Endothelial cell of umbilical vein (primary cell): ENCODE measurements at places on chromosomes 7 and 10. TPM values are rescaled to one million over a fixed set of nuclear protein-coding genes. Genes with fewer than 3 reads are reported as not detected.

DNA sequence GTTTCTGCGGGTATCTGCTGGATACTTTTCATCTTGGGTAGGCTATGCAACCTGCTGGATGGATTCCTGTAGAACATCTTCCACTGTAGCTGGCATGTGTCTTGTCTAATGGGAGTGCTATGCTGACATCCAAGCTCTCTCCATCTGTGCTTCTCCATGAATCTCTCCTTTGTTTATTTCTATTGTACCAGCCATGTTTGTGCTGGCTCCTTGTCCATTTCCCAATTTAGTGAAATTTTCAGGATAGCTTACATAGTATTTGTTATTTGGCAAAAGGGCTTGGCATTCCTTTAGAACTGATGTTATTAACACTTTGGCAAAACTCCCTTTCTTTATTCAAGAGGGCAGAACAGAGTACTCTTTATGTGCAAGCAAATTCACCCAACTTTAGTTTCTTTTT lies 198.0 kb downstream of the CSTF2T start:
- no peaks in the 10 kb centered on the region for H3K27me3 ChIP-seq
- DNase-seq: no peak
- no peaks in the 10 kb centered on the region for H3K4me1 ChIP-seq
- H3K27ac ChIP-seq: no peak overlapping the region
- no peak overlapping the region for H3K4me3 ChIP-seq

GRCh38 chr7:133625046-133625445 lies 372.2 kb downstream of the EXOC4 start:
- H3K36me3 ChIP-seq: no peaks in the 10 kb centered on the region
- H3K27me3 ChIP-seq: no peaks in the 10 kb centered on the region
- H3K27ac ChIP-seq: no peak overlapping the region
- no peak overlapping the region for H3K4me3 ChIP-seq

GRCh38 chr10:602391-603005 lies 87.0 kb downstream of the DIP2C start:
- no peak overlapping the region for H3K4me3 ChIP-seq
- peaks cover 3% of the 10 kb centered on the region for H3K4me1 ChIP-seq
- no peak for DNase-seq
- H3K27me3 ChIP-seq: no peaks in the 10 kb centered on the region
- H3K36me3 ChIP-seq: no peaks in the 10 kb centered on the region
- no peak overlapping the region for H3K27ac ChIP-seq

- no peak overlapping the region for H3K27ac ChIP-seq
- no peak for DNase-seq
- H3K27me3 ChIP-seq: no peaks in the 10 kb centered on the region
Measured at GRCh38 chr7:47594406-47594805, 12.5 kb upstream of the TNS3 start.

The IDI2 gene
- not detected in 2 replicates for total RNA-seq

The PAX4 gene
- not detected in 2 replicates for total RNA-seq
